ENCODE measurements at places on chromosomes 16 and 17.

GRCh38 chr16:57273359-57273758, 11.1 kb downstream of the PLLP start:
- no peak for DNase-seq

DNA sequence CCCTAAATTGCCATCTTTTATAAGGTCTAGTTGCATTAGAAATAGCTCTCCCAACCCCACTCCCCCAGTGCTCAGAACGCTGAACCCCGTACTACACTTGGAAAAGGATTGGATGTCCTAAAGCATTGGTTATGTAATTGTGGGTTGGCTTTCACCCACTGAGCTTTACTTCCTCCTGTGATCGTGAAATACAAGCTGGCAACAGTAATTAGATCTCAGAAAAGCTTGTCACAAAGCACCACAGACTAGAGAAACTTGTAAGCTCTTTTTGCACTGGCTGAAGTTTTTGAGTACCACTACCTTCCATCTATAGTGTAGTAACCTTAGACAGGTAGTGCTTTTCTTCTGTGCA, 54.4 kb downstream of the SIAH1 start:
- DNase-seq = no peak

GRCh38 chr17:76511668-76512365, 10.6 kb upstream of the RHBDF2 start:
- no peak for DNase-seq

DNA sequence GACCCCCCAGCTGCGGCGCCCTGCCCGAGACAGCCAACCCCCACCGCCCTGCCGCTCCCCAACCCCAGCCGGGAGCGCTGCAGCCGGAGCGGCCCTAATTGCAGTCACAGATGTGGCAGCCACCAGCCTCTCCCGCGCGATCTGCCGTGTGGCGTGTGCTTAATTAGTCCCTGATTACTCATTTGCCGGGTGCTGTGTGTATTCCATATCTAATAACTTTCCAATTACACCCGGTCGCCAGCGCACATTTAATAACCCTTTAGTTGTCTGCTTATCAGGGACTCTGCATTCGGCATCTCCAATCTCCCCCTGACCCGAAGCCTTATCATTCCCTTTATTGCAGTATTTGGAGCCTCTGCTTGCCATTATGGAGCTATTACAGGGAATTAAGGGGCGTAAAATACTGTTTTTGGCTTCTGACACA, 236.7 kb upstream of the CIBAR2 start:
- DNase-seq = no peak

GRCh38 chr17:65167566-65167965, 30.4 kb downstream of the RGS9 start:
- DNase-seq = no peak

DNA sequence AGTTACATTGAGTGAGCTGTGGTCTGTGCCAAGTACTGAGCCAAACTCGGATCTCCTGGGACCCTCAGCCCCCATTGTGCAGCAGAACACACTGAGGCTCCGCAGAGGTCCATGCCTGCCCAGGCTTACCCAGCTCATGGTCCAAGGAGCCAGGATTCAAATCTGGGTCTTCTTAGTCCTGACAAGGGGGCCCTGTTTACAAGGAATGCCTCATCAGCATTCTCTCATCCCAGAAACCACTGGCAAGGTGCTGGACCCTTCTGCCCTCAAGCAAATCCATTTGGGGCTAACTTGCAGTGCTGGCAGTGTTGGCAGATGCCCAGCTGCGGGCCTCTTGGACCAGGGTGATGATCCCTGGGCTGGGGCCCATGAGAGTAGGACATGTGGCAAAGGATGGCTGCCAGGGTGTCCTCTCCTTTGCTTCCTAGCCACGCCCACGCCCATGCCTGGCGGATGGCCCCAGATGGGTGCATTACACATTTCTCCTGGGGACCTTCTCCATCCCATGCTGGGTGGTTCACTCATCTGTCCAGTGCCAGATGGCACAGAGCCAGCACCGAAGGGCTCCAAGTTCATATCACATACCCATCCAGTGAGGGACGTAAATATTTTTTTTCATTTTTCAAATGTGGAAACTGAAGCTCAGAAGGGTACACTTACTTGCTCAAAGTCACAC, 117.7 kb downstream of the CMIP start:
- no peak for DNase-seq

GRCh38 chr17:75194879-75195278, 10.6 kb upstream of the NUP85 start:
- DNase-seq = no peak
